ENCODE measurements at places on chromosomes 4 and X. TPM values are rescaled to one million over a fixed set of nuclear protein-coding genes. Genes with fewer than 3 reads are reported as not detected.

DNA sequence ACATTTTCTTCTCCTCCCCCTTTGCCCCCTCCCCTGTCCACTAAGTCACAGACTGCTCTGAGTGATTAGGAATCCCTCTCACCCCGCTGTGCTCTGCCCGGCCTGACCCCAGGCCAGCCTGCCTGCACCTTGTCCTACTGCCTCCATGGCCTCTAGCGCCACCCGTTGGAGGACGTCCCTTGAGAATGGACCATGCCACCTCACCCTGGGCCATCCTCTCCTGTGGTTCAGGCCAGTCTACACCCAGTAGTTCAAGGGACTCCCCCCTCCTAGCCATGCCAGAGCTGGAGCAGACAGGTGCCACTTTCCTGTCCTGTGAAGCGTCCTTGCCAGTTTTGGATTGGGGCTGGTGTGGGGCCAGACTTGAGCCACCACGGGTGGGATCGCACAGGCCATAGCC is 9.7 kb upstream of the IRAK1 start:
- no peak for DNase-seq

CLTRN gene
- 5.1 TPM for total RNA-seq

DNA sequence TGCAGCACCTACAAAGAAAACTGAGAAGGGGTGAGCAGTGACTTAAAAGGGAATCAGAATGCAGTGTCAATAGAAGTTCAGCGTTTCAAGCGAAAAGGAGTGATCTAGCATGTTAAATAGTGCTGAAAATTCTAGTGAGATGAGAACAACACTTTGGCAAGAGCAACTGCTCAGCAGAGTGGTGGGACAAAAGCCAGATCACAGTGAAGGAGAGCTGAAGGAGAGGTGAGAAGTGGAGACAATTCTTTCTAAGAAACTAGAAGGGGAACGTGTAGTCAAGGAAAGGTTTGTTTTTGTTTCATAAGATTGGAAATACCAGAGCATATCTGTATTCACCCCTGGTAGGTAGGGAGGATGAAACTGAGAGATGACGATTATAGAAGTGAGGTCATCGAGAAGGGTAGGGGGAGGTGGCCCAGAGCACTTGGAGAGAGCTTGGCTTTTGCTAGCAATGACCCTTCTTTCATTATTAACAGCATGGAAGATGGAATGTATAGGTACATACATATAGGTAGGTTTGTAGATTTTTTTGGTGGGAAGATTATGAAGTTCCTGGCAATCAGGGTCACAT is 33.7 kb downstream of the SRPX2 start:
- no peak for DNase-seq

DNA sequence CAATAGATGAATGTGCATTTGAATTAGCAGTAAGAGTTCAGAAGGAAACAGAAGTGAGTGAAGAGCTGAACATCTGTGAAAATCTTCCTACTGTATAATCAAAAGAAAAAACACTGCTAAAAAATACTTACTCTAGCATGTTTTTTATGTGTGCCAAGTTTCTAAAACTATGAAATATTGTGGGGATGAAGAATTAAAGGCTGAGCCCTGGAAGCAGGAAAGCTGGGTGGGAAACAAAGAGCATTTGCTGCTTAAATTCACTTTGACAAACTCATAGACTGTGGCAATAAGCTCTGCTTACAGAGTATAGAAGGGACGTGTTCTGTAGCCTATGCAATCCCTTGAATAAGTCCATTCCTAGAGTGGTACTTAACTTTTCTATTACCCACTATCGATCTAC is 261.7 kb downstream of the ANKRD50 start:
- DNase-seq: no peak

SRPX2 gene
- total RNA-seq: 9.2 TPM

- peak; percentile 22 for DNase-seq
These were observed 1.0 kb downstream of the ZDHHC9 start for GRCh38 chrX:129842510-129843208.

MAGEB17 gene
- not detected for total RNA-seq

GRCh38 chr4:60223208-60223923 is 976.8 kb upstream of the ADGRL3 start:
- DNase-seq: no peak

GRCh38 chr4:90536408-90536807 is 409.2 kb downstream of the CCSER1 start:
- DNase-seq: no peak

DNA sequence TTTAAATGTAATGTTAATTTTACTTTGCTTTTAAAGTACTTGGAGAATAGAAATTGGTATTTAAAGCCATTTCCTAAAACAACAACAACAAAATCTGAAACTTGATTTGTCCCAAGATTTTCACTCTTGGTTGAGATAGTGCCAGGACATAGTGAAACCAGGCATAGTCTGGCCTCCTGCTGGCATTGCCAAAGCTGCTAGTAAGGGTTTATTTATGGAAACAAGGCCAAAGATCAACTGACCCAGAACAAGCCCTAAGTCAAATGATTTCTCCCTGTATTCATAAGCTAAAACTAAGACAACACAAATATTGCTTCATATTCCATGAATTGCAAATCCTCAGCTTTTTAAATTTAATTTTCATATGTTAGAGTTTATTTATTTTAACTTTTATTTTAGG is 227.5 kb upstream of the FGF13 start:
- no peak for DNase-seq

GRCh38 chr4:94892051-94892450 is 134.3 kb downstream of the BMPR1B start:
- no peak for DNase-seq

PHEX gene
- 1.1 TPM for total RNA-seq

GRCh38 chr4:2299794-2300193 is 37.9 kb upstream of the MXD4 start:
- DNase-seq: no peak

GRCh38 chr4:42719257-42719656 is 62.4 kb upstream of the ATP8A1 start:
- no peak for DNase-seq

DNA sequence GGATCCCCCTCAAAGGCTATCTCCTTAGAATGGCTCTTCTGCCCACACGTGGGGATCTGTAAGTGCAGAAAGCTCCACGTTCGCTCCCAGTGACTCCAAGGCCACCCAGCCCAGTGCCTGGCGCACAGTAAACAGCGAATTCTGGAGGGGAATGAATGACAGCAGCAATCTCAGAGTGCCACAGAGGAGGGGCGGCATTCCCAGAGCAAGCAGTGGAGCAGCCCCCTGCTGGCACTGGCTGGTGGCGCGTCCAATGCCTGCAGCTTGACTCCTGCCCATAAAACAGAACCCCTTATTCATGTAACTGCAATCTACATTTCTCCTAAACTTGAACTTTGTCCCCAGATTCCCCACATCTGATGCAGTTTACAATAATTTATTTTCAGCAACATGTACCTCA is 6.9 kb upstream of the HELT start:
- DNase-seq: no peak

DNA sequence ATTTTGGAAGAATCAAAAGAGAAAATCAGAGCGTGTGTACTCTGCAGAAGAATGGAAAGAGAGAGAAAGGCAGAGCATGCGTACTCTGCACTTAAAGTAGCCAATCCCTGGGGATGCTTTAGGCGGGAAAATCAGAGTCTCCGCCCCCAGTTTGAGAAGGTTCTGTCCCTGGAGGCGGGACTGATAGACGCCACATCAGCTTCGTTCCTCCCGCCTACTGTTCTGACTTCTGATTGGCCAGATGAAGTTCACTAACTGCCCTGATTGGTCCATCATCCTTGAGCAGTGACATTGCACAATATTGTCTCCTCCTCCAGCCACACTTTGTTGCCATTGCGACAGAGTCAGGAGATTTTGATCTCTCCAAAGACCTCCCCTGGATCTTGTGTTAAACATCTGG is 23.8 kb downstream of the SSX1 start:
- DNase-seq: peak; percentile 10

TSPAN5 gene
- 3.2 TPM for total RNA-seq

SATL1 gene
- total RNA-seq: 0.06 TPM

TEX11 gene
- total RNA-seq: 0.14 TPM

- DNase-seq: no peak
These were observed 1.1 kb downstream of the GTPBP6 start for GRCh38 chrX:317424-318067.

ARAP2 gene
- 22.3 TPM for total RNA-seq

TSPAN7 gene
- total RNA-seq: 27.3 TPM

F11 gene
- total RNA-seq: 23.9 TPM

ANOS1 gene
- total RNA-seq: 2.9 TPM

DNA sequence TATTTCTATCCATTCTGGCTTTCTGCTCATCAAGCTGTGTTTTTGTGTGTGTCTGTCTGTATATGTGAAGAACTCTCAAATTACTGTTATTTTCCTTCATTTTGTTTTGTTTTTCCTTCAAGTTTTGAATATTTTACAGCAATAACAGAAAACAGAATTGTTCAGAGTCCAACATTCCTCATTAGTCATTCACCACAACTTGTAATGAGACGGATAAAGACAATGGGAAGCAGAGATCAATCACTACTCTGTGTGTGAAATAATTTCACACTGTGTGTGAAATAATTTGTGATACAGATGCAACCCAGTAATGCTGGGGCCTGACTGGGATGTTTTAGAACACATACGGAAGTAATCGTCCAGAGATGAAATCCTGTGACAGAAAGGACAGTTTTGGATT is 55.2 kb downstream of the HPGD start:
- no peak for DNase-seq

- no peak for DNase-seq
These were observed 541 bp downstream of the AIMP1 start for GRCh38 chr4:106316773-106317409.

DNA sequence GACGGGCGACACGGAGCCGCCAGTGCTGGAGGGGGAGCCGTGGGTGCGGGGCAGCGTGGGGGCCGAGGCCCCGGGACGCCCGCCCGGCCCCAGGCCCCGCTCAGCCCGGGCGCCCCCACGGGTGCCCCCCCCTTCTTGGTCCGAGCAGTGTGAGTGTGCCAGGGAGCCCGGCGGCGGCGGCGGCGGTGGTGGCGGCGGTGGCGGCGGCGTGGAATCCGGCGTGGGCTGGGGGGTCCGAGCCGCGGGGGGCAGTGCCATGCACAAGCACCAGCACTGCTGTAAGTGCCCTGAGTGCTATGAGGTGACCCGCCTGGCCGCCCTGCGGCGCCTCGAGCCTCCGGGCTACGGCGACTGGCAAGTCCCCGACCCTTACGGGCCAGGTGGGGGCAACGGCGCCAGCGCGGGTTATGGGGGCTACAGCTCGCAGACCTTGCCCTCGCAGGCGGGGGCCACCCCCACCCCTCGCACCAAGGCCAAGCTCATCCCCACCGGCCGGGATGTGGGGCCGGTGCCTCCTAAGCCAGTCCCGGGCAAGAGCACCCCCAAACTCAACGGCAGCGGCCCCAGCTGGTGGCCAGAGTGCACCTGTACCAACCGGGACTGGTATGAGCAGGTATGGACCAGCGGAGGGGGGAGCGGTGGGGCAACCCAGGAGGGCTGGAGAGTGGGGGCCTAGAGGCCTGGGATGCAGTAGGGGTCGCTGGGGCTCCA is 466 bp downstream of the DLG3 start:
- no peak for DNase-seq

CT47B1 gene
- total RNA-seq: not detected

GRCh38 chrX:110430293-110431076 is 71.8 kb downstream of the RTL9 start:
- no peak for DNase-seq

KLB gene
- not detected for total RNA-seq

DNA sequence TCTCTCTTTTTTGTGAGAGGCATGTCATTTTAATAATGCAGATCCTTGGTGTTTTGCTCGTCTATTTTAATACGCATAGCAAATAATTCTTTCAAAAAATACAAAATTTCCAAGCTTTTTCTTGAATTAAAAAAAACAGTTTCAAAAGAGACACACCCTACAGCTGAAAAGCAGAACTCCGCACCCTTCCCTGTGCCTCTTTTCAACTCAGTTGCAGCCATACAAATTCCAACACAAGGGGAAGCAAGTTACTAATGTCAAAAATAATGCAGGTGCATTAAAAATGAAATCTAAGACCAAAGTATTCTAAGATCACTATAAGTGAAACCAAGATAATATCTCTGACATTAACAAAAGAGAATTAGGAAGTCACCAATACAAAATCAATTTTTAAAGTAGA is 66.6 kb downstream of the NR3C2 start:
- no peak for DNase-seq

PRKG2 gene
- total RNA-seq: 0.58 TPM

TCP11X2 gene
- 0.17 TPM for total RNA-seq

H2AZ1 gene
- total RNA-seq: 155 TPM

GRCh38 chr4:138039010-138039409 is 203.1 kb downstream of the SLC7A11 start:
- no peak for DNase-seq

- DNase-seq: no peak
These were observed 24.8 kb downstream of the HOPX start for GRCh38 chr4:56656346-56656643.

GRCh38 chrX:132044953-132045352 is 21.9 kb downstream of the STK26 start:
- no peak for DNase-seq

DNA sequence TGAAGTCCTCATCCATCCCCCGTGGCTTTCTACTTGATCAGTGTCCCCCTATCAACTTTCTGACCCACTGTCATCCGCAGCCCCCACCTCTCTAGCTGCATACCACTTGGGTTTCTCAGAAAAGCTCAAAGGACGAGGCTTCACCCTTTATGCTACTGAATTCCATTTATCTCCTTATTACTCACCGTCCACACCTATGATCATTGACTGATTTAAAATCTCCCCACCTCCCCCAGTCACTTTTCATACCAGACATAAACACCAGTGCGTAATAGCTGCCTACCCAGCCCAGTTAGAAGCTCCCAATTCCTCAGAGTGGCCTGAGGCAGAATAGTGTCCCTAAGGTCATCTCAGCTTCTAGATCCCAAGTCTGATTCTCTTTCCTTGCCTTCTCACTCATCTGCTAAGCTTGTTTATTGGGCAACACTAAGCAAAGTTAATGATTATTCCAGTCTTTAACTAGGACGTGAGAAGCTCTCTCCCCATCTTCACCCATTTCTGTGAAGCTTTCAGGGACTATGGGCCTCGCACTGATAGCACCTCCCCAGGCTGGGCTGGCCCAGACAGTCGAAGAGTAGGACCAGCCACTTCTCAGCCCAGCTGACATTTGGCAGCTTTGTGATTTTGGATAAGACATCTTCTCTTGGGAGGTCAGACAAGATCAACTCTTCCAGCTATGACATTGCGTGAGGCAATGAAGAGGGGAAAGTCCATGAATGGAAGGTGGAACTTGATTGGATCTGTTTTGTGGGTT is 7.2 kb upstream of the DDX60L start:
- DNase-seq: no peak

TLR2 gene
- total RNA-seq: 21.6 TPM

DNA sequence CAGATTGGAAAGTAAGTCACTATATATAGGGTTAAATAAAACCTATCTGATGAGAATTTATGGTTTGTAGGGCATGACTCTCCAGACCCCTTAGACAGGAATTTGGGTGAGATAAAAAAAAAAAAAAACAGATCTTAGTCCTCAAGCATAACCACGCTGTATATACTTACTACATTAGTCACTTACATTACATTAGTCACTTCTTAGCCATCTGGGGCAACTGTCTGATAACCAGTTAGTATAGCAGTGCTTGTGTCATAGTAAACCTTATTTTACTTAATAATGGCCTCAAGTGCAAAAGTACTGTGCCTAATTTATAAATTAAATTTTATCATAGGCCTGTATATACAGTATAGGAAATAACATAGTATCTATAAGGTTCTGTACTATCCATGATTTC is 60.2 kb upstream of the RPS6KA6 start:
- no peak for DNase-seq

NFXL1 gene
- 10.6 TPM for total RNA-seq

All from mucosa of gallbladder (tissue), 1 donor.